ENCODE measurements at places on chromosomes 1 and 21.

DNA sequence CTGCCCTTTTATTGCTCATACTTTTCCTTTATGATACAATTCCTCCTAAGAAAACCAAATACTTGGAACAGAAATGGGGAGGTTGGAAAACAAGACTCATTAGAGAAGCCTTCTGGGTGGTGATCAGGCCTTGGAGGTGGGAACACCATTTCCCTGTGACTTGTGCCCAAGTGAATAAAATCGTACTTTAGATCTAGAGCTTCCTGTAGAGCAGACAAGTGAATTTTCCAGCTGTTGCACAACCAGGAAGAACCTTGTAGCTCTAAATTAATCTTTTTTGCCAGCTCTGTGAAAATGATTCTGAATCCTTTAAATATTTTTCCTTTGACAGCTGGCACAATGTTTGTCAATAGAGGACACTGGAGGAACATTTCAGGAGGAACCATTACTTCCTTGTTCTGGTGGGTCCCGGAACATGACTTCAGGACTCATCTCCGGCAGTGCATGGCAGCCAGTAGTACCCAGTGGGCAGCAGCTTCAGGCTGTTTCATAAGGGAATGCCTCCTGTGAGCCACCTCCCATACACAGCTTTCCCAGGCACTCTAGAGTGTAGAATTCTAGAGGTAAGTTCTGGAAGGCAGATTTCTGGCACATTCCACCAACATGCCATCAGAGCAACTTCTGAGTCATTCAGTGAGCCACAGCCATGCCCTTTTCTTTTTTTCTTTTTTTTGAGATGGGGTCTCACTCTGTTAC lies 5.5 kb upstream of the SNAPIN start:
- DNase-seq, result no peak

DNA sequence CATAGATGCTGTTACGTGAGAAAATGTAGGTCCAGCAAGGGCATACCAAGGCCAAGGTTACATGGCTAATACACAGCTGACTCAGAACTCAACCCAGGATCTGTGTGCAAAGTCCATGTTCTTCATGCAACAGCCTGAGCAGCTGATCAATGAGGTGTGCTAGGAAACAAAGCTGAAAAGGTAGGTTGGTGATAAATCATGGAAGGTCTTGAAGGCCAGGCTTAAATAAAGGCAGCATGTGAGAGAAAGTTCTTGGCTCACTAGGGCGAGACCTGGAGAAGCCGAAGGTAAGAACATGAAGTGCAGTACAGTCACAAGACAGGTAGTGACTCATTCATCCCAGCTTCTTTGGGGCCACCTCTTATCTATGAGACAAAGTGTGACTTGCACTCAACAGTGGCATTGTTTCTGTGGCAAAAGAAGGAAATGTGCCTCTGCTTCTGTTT lies 33.4 kb downstream of the TLR5 start:
- DNase-seq, result no peak

- DNase-seq, result no peak
Observed at GRCh38 chr1:1565340-1565739, 9.3 kb downstream of the SSU72 start.

- DNase-seq, result no peak
Observed at GRCh38 chr1:165895451-165895871, 68.0 kb downstream of the UCK2 start.

- peak; percentile 60 for DNase-seq
Observed at GRCh38 chr1:226110249-226111097, 48.0 kb downstream of the H3-3A start.

DNA sequence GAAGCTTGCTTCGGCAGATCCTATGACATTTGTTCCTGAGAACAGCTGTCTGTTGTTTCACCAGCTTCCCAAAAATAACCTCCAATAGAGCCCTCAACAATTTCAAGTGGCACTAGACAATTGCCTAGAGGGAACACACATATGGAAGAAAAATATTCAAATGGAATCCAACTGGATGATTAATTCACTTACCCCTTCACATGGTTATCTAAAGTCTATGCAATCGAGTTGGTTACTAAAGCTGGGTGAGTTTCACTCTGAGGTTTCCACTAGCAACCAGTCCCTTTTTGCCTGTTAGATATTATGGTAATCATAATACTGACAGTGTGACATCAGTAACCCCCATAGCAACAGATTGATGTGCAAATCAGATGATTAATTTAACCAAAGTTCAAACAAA lies at the start of gene LEMD1:
Gene LEMD1, minus strand, starts transcription at position 259 of the 400 bp plus-strand sequence. CDS start 1,520 bp downstream, outside the sequence.
- no peak for DNase-seq

DNA sequence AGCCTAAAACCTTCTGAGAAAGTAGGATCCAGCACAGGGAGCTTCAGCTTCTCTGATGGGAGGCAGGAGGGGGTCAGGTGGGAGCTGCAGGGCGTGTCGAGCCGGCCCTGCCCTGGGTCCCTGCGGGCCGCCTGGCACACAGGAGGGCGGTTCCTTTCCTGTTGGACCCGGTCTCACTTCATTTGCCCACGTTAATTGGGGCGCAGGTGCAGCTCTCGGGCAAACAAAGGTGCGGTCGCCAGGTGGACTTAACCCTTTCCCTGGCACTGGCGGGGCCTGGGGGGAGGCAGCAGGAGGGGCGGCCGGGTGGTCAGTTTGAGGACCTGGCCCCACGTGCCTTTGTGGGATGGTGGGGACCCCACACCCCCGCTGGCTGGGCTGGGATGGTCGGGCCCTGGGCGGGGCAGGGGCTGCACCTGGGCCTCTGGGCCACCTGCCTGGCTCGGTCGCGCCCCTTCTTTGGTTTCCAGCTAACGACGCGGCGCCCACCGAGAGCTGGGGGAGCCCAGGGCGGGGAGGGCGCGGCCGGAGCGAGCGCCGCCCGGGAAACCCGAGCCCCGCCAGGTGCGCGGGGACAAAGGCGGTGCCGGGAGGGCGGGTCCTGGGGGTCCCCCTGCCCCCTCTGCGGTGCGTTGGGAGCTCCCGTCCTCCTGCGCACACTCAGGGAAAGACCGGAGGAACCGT lies 20.8 kb upstream of the C1orf159 start:
- DNase-seq, result no peak

DNA sequence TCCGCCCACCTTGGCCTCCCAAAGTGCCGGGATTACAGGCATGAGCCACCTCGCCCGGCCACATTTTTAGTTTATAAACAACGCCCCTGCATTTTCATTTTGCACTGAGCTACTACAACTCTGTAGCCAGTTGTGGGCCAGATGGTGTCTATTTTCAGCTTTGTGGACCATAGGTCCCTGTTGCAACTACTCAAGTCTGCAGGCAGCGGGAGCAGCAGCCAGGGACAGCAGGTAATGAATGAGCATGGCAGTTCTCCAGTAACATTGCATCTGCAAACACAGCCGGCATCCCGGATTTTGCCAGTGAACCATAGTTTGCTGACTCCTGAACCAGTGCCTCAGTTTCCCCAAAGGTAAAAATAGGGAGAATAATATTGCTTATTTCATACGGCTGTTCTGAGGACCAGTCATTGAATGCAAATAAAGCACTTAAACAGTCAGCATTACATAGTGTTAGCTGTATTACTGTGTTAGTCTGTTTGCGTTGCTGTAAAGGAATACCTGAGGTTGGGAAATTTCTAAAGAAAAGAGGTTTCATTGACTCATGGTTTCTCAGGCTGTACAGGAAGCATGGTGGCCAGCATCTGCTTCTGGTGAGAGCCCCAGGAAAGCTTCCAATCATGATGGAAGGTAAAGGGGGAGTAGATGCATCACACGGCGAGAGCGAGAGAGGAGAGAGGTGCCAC lies 65.5 kb upstream of the SLC45A1 start:
- no peak for DNase-seq

- no peak for DNase-seq
Observed at GRCh38 chr1:208135354-208135753, 108.8 kb downstream of the PLXNA2 start.

- DNase-seq, result peak; percentile 31
Observed at GRCh38 chr1:179141592-179142251, 59.9 kb downstream of the TOR3A start.

GRCh38 chr21:14877581-14878228 lies 187.1 kb downstream of the NRIP1 start:
- DNase-seq, result no peak

DNA sequence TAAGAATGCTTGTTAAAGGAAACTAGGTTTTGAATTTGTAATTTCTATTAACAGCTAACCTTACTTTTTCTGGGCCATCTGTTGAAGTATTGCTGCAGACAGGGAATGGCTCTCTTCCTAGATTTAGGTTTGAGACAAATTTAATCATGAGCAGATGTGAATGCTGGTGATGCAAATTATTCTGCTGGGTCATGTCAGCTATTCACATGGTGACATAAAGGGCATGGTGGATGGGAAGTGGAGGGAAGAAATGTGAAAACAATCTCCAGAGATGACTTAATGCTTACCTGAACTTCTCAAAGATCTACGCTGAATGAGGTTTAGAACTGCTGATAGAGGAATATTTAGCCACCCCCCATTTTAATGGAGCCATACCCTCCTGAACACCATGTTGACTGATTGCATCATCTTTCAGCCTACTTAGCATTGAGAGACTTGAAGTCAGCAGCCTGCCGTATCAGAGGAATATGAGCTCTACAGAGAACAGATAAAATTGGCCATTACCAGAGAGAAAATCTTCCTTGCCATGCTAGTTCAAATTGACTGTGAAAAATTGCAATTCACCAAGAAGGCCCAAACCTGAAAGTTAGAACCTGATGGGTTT lies 138.8 kb downstream of the HHAT start:
- DNase-seq, result no peak

GRCh38 chr1:40703316-40703715 lies 11.8 kb downstream of the NFYC start:
- DNase-seq, result no peak

- DNase-seq, result no peak
Observed at GRCh38 chr21:32163386-32163785, 115.5 kb downstream of the MIS18A start.

DNA sequence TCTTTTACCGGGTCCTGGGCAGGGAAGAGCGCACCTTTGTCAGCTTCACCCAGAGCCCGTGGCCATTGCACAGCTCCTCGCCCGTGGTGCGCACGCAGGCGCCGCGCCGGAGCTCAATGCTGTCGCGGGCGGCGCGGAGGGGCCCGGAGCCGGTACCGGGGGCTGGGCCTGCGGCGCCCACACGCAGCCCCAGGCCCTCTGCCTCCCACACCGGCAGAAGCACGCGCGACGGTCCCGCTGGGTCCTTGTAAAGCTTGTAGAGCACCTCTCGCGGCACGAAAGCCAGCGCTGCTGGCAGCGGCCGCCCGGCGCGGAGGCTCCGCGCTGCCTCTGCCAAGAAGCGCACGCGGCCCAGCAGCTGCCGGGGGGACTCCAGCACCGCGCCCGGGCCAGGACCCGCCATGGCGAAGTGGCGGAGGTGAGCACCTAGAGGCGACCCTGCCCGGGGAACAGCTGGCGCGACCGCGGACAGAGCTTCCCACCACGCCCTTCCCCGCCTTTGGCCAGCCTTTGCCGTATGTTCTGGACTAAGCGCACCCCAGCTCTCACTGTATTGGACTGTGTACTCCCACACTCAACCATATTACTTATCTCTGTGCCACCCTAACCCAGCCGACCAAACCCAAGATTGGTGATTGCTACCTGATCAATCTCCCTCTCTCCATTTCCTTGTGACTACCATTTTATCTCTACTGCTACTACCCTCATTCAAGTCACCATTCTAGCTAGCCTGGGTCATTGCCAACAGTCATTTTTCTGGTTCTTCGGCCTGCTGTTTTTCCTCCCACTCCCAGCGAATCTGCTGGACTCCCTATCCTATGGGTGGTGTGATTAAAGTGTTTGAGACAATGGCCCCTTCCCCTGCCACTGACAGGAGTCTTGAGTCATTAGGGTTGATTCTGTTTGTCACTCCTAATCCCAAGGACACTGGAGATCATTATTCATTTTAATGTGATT lies at the start of gene HECTD3:
Gene HECTD3, minus strand, starts transcription at position 470 of the 957 bp plus-strand sequence. Its CDS starts 67 bp downstream, at position 403.
- DNase-seq, result peak; percentile 74

DNA sequence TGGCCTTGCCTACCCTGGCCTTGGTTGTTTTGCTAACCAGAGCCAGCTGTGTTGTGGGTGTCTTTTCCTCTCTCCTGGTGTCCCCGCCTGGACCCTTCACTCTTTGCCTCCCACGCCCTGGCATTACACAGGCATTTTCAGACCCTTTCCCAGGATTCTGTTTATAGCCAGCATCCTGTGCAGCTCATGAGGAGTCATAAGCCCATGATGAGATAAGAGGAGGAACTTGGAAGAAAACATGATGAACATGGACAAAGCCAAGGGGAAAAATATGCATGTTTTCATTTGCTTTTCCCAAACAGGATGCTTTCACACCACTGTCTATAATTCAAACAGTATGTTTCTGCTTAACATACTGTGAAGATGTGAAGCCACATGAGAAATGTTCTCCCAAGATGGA lies 18.7 kb upstream of the WARS2 start:
- DNase-seq, result no peak

GRCh38 chr1:26538480-26539412 lies 9.2 kb downstream of the RPS6KA1 start:
- DNase-seq, result peak; percentile 59

DNA sequence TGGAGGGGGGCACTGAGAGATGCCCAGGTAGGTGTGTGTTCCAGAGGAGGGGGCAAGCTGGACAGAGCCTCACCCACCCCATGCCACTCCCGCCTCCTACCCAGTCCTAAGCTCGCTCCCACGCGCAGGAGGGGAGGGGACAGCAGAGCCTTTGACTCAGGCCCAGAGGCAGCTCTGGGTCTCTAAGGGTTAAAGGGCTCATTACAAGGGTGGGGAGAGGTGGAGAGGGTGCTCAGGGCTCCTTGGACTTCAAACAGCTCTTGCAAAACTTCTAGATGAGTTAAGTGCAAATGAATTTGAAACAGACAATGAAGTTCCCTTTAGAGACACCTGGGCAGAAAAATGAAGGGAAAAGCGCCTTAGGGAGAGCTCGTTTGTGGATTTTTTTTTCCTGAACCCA lies 104.2 kb upstream of the CASZ1 start:
- DNase-seq, result no peak

- DNase-seq, result no peak
Observed at GRCh38 chr1:183776731-183777130, 28.2 kb upstream of the RGL1 start.

- DNase-seq, result no peak
Observed at GRCh38 chr1:74771913-74772515, 39.1 kb downstream of the TYW3 start.

- no peak for DNase-seq
Observed at GRCh38 chr1:27018316-27018715, 5.7 kb upstream of the TENT5B start.

DNA sequence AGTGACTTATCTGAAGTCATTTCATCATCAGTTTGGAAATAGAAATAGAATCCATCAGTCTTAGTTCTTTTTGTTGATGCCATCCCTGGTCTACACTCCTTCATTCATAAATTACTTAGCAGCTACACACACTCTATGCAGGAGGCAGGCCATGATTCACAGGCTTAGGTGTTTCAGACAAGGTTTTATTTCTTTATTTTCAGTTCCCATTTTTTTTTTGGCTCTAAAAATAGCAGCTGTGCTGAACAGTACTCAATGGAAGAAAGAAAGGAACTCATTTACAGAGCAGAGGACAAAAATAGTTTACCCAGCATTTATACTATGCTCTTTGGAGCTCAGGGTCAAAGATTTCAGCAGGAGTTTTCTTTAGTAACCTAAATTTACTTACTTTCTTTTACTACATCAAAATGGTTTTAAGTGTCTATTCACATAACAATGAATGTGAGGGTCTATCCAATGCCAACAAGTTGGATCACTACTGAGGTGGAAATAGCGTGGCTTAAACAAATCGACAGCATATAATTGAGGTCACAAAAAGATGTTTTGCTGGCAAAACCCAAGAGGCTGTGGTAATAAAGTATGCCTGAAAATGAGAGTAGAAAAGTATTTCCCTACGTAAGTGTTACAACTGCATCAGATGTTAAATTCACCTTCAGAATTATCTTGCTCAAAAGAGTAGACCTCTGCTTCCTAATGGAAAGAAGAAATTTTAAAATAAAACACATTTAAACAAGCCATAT lies 7.7 kb downstream of the KRTAP19-8 start:
- no peak for DNase-seq
